ENCODE measurements at places on chromosomes 5 and 9.
A peak's percentile ranks its signal among the peaks of the same experiment; 100 is the strongest.

GRCh38 chr9:128947277-128947526 lies 201 bp downstream of the DOLK start:
- no peak for DNase-seq

GRCh38 chr9:75930730-75931321 lies 40.4 kb downstream of the PCSK5 start:
- no peak for DNase-seq

- DNase-seq, result no peak
These were observed 220.7 kb downstream of the FANCC start for GRCh38 chr9:95096807-95097206.

DNA sequence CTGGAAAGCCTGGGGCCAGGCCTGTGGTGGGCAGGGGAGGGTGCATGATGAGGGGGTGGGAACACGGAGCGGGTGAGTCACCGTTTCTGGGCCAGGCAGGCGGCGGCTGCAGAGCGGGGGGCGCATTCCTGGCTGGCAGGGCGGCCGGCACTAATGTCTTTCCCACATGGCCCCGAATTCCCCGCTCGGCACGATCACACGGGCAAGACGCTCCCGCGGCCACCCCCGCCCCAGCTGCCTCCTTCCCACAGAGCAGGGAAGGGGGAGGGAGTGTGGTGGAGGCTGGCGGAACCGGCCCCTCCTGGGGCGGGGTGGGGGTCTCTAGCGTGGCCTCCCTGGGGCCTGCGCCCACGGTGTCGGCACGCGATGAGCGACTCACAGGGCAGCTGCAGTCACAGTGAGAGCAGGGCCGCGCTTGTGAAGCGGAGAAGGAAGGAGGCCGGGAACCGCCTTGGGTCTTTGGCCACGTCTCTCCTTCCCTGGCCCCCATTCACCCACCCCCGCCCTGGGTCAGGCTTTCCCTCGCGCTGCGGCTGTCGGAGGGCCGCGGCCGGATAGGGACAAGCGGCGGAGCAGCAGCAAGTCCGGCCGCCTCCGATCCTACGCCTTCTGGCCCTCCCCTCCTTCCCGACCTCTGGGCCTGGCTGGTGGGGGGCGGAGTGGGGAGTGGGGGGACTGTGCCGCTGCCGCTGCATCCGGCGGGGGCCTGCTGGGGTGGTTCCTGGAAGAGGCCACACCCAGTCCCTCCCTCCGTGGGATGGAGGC lies 48.9 kb downstream of the CXXC5 start:
- peak; percentile 93 for DNase-seq

DNA sequence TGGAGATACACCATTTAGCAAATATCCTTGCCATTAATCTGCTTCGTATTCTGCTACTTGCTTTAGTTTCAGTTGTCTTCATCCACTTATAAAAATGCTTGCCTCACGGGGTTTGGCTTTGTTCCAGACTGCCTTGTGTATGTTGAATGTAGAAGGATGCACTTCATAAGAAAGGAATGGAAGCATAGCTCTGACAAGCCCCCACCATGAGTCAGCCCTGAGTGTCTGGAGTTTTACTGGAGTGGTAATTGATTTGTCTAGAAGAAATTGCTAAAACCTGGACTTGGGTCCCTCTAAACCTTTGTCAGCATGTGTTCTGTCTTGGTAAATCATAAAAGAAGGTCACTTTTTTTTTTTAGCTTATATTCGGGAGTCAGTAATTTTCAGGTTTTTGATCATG lies 4.6 kb downstream of the TEX48 start:
- peak; percentile 99 for DNase-seq

DNA sequence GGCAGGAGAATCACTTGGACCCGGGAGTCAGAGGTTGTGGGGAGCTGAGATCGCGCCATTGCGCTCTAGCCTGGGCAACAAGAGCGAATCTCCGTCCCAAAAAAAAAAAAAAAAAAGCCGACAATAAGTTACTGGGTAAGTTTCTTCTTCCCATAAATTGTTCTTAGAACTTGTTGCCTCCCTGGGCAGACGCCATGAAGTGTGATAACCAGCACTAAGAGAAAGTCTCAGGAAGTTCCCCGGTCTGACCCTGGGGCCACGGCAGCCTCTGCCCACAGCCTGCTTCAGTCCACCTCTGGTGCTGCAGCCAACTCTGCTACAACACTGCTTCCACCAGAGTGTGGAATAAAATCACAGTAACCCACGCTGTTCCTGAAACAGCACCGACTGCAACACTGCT lies 19.1 kb downstream of the LPCAT1 start:
- DNase-seq, result no peak

GRCh38 chr5:135747824-135748223 lies 86.6 kb upstream of the SLC25A48 start:
- DNase-seq, result no peak

DNA sequence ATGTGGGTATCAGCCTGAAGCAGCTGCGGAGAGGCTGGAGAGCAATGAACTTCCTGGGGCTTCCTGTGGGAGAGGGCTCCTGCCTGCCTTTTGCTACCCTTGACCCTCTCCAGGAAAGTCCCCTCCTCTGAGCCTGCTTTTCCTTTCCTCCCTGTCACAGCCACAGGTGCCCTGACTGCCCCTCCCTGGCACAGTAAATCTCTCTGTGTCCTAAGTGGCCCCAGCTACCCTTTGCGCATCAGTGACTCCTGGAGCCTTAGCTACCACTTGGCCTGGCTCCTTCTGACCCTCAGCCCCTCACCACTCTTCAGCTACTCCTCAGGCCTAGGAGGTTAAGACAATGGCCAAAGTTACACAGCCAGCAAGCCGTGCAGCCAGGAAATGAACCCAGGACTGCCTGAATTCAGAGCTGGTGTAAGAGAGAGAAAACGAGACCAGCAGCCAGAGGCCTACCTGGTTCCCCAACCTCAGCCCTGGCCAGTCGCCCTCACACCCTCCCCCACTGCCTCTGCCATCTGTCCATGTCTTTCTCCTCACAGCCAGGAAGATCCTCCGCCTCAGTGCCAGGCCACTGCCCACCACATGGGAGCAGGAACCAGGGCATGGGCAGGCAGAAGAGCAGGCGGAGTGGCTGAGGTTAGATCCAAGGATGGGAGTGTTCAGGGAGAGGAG lies 18.6 kb downstream of the CNTFR start:
- DNase-seq, result no peak

DNA sequence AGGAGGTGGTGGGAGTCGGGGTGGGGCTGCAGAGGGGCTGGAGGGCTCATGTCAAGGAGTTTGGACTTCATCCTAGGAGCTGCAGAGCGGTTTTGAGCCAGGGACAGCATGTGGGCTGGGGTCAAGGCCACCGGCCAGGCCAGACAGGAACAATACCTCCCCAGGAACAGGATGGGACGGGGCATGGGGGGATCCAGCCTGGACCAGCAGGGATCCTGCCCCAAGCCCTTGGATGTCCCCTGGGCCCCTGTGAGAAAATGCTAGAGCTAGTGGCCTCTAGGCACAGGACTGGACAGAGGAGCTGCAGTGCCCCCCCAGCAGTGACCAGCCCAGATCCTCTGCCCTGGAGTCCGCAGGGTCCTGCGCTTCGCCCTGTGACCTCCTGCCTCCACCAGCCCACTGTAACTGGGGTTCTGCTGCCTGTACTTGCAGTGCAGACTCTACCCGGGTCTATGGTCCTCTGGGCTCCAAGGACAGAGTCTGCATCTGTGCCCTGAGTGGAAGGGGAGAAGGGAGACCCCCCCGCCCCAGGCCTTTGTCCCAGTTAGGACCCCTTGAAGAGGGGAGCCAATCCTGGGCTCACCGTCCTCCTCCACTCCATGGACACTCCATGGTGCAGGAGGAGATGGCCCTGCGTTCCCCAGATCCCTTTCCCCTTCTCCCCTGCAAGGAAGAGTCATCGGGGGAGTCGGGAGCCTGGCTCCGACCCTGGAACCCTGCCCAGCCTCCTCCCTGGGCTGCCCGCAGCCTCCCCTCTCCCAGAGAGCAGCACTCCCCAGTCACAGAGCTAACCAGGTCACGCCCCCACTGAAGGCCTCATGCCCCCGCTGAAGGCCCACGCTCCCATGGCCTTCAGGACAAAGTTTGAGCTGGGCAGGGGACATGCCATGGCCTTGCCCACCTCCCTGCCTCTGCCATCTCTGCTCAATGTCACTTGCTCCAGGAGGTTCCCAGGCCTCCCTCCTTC lies 3.0 kb upstream of the MXD3 start:
- no peak for DNase-seq

- no peak for DNase-seq
These were observed 55.8 kb downstream of the JAK2 start for GRCh38 chr9:5040730-5041389.

DNA sequence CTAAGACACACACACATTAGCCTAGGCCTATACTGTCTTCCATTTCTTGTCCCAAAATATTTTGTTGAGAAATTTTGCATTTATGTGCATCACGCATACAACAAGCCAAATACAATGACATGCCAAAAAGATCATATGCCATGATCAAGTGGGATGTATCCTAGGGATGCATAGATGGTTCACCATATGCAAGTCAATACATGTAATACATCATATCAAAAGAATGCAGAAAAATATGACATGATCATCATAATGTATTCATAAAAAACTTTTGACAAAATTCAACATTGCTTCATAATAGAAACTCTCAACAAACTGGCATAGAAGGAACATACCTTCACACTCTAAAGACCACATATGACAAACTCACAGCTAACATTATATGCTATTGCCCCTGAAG lies 5.8 kb upstream of the FAM81B start:
- no peak for DNase-seq

GRCh38 chr9:107584944-107585343 lies 95.4 kb upstream of the KLF4 start:
- no peak for DNase-seq

DNA sequence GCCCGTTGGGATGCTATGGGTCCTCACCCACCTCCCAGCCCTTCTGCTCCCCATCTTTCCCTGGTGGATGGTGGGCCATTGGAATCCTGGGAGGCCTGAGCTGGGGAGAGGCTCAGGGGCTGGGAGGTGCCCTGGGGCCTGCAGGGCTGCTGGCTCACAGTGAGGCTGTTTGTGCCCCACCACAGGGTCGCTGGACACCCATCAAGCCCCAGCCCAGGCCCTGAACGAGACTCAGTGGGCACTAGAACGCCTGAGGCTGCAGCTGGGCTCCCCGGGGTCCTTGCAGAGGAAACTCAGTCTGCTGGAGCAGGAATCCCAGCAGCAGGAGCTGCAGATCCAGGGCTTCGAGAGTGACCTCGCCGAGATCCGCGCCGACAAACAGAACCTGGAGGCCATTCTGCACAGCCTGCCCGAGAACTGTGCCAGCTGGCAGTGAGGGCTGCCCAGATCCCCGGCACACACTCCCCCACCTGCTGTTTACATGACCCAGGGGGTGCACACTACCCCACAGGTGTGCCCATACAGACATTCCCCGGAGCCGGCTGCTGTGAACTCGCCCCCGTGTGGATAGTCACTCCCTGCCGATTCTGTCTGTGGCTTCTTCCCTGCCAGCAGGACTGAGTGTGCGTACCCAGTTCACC lies 4.9 kb upstream of the AIF1L start:
- DNase-seq, result no peak

DNA sequence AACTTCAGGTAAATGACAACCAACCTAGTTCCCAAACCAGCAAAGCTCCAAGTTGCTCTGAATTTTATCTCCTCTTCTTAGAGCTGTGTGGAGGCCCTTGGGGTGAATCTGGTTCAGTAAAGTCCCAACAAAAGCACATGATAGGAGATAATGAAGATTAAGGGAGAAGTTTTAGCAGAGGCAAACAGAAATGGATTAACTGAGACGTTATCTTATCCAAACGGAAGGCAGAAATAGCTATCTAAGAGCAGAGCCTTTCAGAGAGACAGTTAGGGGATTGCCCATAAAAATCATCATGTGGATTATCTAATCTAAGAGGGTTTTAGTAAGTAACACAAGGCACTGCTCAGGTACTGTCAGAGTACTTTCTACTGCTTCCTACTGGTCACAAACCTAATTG lies 183.9 kb upstream of the ZNF618 start:
- DNase-seq, result no peak

- peak; percentile 79 for DNase-seq
These were observed 37.6 kb downstream of the C9orf57 start for GRCh38 chr9:72022841-72023240.

- peak; percentile 54 for DNase-seq
These were observed 269.9 kb upstream of the PAPPA start for GRCh38 chr9:115883467-115884329.

- DNase-seq, result no peak
These were observed 113.7 kb downstream of the HTR4 start for GRCh38 chr5:148540647-148541046.

DNA sequence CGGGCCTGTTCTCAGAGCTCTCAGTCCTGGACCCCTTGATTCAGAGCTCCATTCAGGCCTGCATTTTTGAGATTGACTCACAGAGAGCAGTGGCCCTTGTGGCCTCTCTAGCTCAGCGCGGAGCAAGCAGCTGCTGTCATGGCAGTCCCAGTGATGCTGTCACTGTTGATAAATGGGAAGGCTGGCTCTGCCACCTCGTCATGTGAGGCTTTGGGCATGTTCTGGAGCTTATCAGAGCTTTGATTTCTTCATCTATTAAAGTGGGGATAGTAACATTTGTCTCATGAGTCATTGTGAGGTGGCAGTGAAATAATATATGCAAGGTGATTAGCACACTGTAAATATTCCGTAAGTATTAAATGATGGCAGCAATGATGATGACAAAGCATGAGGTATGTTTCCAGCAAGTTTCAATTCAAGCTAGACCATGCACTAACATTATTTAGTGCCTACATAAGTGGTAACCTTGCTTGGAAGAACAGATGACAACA lies 126.4 kb upstream of the CXCL14 start:
- DNase-seq, result no peak

GRCh38 chr5:140049205-140049604 lies 6.1 kb upstream of the NRG2 start:
- no peak for DNase-seq

GRCh38 chr9:123825342-123826060 lies 104.4 kb downstream of the DENND1A start:
- DNase-seq, result no peak

GRCh38 chr9:3732077-3733038 lies 206.6 kb upstream of the RFX3 start:
- DNase-seq, result peak; percentile 89

DNA sequence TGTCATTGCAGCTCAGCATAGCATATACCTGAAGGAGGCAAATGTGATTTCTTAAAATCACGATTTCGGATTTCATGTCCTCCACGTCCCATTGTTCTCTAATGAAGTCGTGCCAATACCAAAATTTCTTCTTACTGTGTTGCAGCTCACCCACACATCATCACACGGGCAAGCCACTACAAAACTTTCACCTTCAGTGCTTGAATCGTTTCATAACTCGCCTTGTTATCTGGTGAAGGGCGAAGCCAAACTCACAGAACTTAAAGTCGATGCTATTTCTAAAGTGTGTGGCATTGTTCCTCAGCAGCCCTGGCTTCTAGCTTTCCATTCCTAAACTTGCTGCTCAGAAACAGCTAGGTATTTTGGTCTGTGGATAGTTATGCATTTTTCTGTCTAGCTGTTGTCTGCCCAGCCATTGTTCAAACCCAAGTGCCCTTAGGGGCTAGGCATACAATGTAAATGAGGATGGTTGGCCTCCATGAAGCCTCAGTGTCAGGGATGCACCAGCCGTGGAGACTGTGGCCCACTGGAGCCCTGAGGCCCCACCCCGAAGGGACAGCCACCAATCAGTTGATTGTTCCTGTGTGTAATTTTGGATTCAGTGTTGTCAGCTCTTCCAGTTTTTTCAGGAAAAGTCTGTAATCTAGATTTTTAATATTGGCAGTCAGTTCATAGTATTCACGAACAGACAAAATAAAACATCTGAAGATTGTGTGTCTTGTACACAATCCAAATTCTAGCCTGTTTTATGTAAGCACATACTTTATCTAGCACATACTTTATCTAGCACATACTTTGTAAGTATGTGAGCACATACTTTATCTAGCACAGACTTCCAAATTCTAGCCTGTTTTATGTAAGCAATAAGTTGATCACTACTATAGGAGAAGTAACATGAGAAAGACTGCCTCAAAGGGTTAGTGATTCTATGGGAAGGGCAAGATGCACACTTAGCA lies 112.8 kb downstream of the DAPK1 start:
- peak; percentile 52 for DNase-seq

GRCh38 chr5:143896516-143896915 lies 84.6 kb downstream of the HMHB1 start:
- DNase-seq, result no peak

Measured in AG10803 (cell line).